ENCODE measurements at places on chromosomes 12 and 14. TPM values are rescaled to one million over a fixed set of nuclear protein-coding genes. Genes with fewer than 3 reads are reported as not detected.

SPIC gene
- polyA plus RNA-seq = 35.7 TPM

GRCh38 chr14:38079886-38080285 lies 127.8 kb upstream of the SSTR1 start:
- DNase-seq = no peak

DNA sequence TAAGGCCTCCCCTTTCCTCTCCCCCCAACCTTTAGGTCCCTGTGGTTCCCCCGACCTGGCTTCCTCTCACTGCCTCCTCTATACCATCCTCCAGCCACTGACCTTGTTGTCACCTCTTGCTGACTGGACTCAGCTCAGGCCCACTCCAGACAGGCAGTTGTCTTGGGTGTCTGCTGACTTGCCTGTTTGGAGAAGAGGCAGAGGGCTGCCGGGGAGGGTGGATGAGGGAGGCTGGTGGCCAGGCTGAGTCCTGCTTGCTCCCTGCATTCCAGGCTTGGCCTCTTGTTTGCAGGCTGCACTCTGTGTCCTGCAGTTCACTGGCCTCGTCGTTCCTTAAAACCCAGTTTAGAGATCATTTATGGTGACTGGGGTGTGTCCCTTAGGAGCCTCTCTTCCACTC lies 31.0 kb upstream of the RD3L start:
- DNase-seq = no peak

GRCh38 chr14:53517270-53517960 lies 364.3 kb upstream of the DDHD1 start:
- no peak for DNase-seq

GRCh38 chr12:62192903-62193250 lies 67.3 kb upstream of the USP15 start:
- no peak for DNase-seq

DNA sequence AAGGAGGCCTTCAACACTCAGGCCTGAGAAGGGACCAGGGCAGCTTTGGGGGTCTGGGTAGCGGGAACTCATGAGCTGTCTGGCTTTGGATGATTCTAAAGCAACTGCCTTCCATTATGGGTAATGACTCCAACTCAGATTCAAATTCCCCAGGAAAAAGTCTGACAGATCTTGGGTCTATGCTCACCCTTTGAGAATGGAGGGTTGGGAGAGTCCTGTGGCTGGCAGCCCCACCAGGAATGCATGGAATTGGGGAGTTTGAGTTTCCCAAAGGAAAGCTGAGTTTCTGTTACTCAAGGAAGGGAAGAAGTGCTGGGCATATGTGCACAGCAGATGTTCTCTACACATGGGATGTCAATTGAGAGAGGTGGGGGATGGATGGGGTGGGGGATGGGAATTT lies 22.4 kb upstream of the LTBP2 start:
- DNase-seq = peak; percentile 10

INHBC gene
- not detected for polyA plus RNA-seq

AICDA gene
- 0.42 TPM for polyA plus RNA-seq

DNA sequence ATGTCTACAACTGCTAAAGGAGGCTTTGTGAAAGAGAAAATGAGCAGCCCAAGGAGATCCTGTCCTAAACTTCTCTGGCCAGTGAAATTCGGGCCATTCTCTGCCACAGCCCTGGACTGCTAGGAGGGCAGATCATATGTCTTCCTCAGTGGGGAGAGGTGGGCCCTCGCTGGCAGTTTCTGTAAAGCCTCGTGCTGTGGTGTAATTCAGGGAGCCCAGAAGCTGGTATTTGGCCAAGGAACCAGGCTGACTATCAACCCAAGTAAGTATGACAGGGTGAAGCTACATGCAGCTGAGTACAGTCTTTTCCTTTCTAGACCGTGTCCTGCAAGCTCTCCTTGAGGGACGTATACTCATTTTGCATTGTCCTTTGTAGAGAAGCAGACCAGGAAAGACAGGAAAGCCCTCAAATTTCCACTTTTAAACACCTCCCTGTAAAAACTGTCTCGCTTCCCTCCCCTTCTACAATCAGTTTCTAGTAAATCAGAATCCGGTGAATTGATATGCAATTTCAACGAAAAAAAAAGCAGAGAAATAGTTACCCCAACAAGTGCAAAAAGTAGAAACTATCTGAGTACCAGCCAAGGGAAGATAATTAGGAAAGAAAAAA lies 106.8 kb downstream of the DAD1 start:
- DNase-seq = no peak

CLMN gene
- 5.0 TPM for polyA plus RNA-seq

DNA sequence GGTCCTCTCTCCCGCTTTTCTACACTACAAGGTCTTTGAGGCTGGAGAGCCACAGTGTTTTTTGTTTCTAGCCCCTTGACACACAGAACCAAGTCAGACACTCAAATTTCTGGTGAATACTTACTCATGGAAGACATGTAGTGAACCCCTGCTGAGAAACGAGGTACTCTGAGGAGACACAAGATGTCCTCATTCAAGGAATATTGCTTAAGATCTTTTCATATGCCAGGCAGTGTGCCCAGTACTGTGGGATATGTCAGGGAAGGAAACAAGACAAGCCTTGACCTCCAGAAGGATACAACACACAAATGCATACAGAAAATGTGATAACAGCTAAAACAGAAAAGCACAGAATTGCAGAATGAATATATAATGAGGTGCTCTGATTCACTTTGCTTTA lies 75.9 kb downstream of the TMTC1 start:
- no peak for DNase-seq

DNA sequence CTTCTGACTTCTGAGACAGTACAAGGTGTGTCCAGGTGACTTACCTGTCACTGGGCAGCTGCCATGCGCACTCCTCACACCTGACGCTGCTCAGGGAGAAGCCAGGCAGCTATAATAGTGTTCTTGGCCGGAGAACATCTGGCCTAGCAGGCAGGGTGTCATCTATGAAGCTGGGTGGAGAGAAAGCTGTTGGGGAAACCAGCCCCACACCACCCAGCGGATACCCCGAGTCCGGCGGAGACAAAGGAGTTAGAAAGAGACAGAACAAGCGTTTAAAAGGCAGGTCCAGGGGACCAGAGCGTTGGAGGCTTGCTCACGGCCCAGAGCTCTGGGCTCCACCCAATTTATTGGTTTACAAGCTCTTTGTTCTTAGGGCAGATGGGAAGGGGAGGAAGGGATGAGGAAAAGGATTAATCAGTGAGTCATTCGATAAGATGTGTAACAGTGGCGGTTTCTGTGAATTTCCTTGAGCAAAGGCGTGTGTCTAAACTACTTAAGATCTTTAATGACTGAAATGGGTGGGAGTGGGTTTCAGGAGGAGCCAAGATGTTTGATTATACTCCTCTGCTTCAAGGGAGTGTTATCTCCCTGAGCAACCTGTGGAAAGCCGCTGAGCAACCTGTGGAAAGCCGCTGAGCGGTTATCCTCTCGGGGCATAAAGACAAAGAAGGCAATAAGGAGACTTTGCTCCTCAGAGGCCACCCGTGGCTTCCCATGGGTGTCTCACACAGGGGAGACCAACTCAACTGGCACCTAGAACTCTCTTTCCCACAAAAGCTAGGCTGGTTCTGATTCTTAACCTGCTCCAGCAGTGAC lies at the start of gene GALNT8:
GALNT8 (plus strand) TSS at position 580 of the 816 bp plus-strand sequence. CDS start 278 bp downstream, outside the sequence.
- no peak for DNase-seq

- no peak for DNase-seq
Observed at GRCh38 chr12:66538970-66539369, 139.9 kb downstream of the GRIP1 start.

GRCh38 chr12:1855241-1855640 lies 34.9 kb downstream of the LRTM2 start:
- DNase-seq = no peak

DNA sequence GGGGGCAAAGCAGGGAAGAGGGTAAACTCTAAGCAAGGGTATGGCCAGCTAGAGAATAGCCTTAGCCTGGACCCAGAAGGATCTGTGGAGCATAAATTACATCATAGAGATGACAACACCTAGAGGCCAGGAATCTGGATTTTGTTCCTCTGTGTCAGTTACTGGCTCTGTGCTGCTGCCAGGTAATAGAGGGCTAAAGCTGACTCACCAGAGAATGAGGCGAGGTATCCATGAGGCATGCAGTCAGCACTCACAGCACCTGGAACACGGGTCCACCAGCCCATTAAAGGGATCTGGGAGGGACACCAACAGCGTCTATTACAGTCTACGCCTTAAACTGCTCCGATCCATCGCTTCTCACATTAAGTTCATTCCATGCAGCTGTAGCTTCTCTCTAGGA lies 74.9 kb upstream of the CMKLR1 start:
- no peak for DNase-seq

GRCh38 chr12:74656251-74656650 lies 118.6 kb downstream of the ATXN7L3B start:
- DNase-seq = no peak

DNA sequence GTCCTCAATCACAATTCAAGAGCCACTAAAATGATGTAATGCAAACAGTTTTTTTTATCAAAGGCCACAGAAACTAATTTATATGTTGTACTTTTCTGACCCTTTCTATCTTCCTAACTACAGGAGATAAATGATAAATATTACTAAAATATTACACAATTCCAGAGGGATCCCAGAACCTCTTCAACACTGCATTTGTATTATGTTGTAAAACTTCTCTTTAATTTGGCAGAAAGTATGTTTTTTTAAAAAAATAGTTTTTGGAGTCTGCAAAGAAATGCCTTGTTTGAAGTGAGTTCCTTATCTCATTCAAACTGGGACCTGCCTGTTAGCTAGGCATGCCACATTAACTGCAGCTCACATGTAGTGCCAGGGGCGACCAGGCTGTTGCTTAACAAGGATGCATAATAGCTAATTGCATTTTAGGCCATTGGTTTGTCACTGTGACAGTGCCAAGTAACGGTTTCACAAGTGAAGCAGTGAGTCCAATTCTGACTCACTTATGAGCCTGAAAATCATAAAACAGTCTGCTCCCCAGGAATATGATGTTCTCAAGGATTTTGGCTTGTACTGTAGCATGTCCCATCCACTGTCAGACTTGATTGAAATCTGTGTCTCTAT lies 266.9 kb downstream of the KTN1 start:
- DNase-seq = no peak

DNA sequence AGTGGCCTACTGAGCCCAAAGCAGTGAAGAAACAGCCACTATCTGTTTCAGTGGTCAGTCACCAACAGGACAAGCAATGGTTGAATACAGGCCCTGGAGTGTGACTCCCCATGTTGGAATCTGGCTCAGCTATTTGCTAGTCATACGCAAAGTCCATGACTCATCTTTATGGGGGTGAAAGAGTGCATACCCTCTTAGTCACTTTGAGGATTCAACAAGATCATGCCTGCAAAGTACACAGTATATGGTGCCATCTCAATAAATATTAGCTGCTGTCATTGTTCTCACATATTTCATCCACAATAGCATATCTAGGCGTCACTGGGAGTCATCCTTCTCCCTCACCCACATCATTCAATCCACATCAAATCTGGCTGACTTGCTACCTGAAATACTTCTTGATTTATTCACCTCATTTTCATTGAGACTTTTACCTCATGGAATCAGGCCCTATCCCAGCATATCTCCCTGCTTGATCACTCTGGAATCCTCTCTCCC lies 26.4 kb upstream of the STAB2 start:
- DNase-seq = no peak

DNA sequence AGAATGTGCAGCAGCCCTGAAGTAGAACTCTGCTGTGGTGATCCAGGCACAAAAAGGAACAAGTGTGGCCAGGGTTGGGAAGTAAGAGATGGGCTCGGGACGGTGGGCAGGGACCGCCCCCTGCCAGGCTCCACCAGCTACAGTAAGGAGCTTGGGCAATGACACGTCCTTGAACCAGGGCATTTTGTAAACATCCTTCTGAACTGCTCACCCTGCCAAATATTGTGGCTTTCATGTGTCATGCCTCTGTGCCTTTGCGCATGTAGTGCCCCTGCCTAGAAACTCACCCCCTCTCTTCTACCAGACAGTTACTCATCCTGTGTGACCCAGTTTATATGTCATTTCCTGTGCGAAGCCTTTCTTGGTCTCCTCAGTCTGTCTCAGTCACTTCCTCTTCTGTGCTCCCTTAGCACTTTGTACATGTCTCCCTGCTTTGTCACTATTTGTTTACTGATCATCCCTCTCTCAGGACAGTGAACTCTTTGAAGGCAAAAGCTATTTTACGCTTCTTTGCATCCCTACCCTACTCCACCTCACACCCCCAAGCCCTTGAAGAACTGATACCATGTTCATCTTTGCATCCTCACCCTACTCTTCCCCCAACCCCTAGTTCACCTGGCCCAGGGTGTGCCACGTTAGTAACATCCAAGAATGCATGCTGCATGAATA lies 108.9 kb upstream of the PLEKHG7 start:
- DNase-seq = peak; percentile 84

TOGARAM1 gene
- 3.1 TPM for polyA plus RNA-seq

- DNase-seq = no peak
Observed at GRCh38 chr14:25394356-25394755, 344.4 kb upstream of the STXBP6 start.

DNA sequence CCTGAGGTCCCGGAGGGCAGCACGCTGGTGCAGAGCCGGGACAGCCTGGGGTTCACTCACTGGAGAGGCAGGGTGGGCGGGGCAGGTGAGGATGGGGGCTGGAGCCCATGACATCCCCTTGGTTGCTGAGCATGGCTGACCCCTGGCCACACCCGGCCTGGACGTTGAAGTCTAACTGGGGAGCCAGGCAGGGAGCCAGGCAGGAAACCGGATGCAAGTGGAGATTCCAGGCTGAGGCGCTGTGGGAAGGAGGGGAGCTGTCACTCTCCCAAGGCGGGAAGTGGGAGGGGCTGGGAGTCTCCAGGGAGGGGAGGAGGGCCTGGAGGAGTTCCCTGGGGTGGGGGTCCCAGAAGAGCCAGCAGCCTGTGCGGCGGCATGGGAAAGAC lies 7.7 kb upstream of the INF2 start:
- peak; percentile 88 for DNase-seq

PFKM gene
- 13.6 TPM for polyA plus RNA-seq

DNA sequence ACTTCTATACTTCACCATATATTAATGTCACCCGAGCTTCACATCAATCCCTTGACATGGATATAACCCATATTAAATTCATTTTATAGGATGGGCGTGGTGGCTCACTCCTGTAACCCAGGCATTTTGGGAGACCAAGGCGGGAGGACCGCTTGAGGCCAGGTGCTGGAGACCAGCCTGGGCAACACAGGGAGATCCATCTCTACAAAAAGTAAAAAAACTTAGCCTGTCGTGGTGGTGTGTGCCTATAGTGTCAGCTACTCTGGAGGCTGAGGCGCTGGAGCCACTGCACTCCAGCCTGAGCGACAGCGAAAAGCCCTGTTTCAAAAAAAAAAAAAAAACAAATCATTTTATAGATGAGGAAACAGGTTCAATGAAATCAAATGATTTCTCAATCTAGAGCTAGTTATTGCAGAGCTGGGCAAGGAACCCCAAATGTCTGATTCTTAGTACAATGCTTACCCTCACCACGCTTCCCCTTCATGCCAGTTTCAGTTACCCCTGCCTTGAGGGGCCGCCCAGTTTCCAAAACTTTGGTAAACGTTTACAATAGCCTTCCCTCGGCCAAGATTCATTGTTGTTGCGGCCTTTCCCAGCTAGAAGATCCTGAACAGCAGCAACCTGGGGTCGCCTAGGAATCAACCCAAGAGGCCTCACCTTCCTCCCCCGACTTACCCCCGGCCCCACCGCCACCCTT lies 751 bp downstream of the PSMB5 start:
- no peak for DNase-seq

PSMA3 gene
- 119 TPM for polyA plus RNA-seq

- DNase-seq = no peak
Observed at GRCh38 chr12:66268562-66268961, 33.7 kb upstream of the HELB start.

GRCh38 chr14:63852271-63852816 lies 460 bp upstream of the SYNE2 start:
- DNase-seq = no peak

- DNase-seq = no peak
Observed at GRCh38 chr12:106238146-106238545, 9.7 kb downstream of the CKAP4 start.

- DNase-seq = no peak
Observed at GRCh38 chr12:19710811-19711793, 271.8 kb downstream of the AEBP2 start.

SLC39A5 gene
- polyA plus RNA-seq = 0.18 TPM
